Activated T-helper 1 cell treated with anti-CD3 and anti-CD28 coated beads, Interleukin-2, amount 50 U/mL, for 16 hours (primary cell): ENCODE measurements at places on chromosomes 2 and 18.

DNA sequence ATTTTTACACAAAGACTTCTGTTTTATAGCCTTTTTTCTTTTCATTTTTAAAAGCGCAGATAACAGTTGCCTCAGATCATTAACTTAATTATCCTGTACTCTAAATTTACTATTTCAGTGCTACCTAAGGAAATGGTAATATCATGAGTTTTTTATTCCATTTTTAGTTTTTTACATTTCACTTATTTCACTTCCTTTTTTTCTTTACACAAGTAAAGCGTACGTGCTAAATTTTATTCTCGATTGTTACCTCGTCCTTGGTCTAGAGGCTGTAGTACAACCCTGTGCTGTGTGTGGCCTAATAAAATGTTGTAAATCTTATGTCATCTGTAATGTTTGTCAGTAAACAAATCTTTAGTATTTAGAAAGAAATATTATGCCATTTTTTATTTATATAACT is 49.2 kb downstream of the CRIM1 start:
- DNase-seq, result no peak

DNA sequence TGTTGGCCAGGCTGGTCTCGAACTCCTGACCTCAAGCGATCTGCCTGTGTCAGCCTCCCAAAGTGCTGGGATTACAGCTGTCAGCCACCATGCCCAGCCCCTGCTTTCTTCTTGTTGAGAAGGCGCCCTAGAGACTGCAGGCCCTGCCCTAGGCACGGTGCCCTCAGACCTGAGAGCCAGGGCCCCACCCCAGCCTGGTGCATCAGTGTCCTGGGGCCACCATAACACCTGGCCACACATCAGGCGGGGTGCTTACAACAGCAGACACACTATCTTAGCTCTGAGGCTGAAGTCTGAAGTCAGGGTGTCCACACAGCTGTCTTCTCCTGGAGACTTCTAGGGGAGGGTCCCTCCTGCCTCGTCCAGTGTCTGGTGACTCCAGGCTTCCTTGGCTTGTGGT is 120.6 kb downstream of the NDUFA10 start:
- no peak for DNase-seq

DNA sequence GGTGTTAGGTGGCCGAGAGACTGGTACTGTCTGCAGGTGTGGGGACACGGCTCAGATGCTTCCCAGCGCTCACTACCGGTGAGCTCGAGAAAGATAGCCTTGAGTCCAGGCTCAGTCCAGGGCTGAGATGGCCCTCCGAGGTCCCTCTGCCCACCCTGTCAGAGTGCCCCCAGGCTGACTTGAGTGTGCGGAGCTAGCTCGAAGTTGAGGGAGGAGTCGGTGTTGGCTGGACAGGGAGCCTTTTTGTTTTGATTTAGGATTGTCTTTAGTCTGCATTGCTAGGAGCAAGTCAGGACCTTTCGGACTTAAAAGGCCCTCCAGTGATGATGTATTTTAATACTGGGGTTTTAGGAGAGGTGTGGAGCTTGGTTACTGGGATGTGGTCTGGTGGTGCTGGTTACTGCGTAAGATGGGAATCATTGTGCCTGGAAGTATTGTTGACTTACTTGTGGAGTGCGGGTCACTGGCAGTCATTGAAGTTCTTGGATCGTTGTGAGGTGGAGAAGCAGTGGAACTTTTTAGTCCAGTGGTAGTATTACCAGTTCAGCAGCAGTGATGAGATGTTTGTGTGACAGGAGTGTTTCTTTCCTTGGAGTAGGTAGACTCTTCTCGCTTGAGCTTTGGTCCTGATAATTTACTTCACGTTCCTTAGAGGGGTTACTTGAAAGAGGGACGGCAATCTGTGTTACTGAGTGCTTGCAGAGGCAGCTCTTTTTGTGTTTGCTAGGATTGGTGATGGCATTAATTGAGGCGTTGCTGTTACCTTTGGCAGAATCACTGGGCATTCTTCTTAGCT is 633 bp downstream of the KIAA1328 start:
- peak; percentile 5 for DNase-seq

DNA sequence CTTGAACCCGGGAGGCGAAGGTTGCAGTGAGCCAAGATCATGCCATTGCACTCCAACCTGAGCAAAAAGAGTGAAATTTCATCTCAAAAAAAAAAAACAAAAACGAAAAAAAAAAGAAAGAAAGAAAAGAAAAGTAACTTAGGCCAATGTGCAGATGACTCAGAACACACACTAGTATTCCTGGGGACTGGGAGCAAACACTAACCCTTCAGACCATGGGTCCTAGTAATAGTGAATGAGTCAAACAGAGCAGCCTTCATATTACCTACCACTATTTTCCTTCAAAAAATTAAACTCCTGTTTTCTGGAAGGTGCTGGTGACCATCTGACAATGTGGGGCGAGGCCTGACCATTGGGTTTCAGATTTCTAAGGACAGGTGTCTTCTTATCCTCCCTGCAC is 253.4 kb downstream of the PIEZO2 start:
- no peak for DNase-seq

DNA sequence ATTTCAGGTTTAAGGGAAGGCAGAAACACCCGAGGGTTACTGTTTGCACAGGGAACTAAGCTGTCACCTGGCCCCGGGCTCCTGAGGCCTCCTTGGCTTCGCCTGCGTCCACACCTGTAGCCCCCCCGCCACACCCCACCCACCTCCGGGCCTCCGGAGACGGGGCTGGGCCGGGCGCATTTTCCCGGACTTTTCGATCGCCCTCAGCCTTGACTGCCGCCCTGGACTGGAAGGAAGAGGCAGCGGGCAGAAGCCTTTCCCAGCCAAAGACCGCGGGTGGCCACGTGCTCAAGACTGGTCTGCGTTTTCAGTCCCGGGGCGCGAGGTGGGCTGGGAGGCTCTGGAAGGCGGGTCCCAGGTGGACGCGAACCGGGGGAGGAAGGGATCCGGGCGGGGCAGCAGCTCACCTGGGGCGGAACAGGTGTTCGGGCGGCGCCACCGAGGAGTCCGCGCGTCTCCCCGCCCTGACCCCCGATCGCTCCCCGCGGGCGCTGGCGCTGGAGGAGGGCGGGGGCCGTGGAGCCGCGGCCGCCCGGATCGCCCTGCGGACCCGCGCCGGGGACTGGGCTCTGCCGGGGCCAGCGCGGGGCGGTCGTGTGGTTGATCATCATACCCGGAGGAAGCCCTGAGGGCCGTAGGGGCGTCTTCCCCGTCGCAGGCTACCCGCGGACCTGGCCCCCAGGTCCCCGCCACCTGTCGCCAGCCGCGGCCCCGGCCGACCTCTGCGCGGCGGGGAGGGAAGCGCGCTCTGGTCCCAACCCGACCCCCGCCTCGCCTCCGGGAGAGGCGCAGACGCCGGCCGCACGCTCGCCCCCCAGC is 3.2 kb downstream of the ID2 start:
- DNase-seq, result peak; percentile 35

DNA sequence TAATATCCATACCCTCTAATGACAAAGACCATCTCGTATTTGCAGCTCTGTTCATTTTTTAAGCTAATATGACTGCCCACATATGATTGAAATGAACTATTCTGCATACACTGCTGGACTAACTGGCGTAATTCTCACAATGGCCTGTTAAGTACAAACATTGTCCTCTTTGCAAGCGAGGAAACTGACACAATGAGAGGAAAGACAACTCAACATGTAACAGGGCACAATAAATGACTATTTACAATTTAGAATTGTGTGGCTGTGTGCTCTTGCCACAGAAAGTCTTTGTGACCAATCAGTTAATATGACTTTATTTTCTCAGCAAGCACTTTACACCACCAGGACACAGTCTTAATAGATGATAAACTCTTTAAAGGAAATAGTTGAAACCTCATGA is 498.0 kb downstream of the CNTNAP5 start:
- DNase-seq, result no peak

- no peak for DNase-seq
Measured at GRCh38 chr18:35524226-35524625, 26.5 kb upstream of the INO80C start.

DNA sequence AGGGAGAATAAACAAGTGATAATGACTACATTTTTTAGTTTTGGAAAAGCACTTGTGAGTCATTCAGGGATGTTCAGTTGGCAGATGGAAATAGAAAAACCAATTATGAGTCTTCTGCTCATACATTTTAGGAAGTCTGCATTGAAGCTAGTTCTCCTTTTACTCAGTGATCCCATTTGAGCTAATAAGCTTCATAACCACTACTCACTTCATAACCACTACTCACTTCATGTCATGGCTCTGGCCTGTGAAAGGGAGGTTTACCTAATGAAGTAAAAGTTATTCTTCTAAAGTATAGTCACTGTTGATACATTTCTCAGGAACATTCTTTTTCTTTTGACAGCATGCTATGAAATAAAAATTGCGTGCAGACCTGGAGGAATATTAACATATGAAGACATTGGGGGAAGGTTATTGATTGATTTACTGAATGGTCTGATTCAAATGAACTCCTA is 948.7 kb downstream of the TSN start:
- no peak for DNase-seq

GRCh38 chr2:41937921-41938708 is 109.7 kb upstream of the PKDCC start:
- no peak for DNase-seq

GRCh38 chr2:144348846-144349245 is 171.1 kb downstream of the ZEB2 start:
- no peak for DNase-seq

DNA sequence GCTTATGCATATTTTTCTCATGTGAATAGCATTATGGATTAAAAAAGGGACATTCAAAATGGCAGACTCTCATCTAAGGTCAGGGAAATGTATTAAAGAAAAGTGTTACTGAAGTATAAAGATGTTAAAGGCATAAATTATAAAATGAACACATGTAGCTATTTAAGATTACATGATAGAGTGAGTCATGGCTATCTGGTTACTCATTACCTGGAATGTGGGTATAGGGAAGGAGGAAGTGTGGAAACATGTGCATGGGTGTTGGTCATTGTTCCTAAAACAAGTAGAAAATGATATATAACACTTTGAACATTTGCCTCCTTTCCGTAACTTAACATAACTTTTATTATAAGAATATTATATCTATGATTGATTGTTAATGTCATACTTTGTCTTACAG is 66.4 kb downstream of the MYO1B start:
- DNase-seq, result no peak

GRCh38 chr18:48230467-48231113 is 178.6 kb downstream of the ZBTB7C start:
- DNase-seq, result no peak

- DNase-seq, result no peak
Measured at GRCh38 chr2:109211315-109211714, 82.3 kb downstream of the SH3RF3 start.

DNA sequence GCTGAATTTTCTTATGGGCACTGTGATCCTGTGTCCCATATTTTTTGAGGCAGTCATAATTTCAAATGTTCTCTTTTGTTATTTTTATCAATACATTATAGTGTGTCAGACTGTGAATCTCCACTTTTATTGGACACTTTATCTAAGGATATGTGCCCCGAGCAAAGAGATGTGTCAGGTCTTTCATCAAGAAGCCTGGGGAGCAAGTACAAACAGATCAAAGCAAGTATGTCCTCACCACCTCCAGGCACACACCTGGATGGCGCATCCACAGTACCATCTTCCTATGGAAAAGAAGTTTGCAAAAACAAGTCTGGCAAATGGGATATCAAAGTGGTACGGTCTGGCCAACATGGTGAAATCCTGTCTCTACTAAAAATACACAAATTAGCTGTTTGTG is 81.0 kb upstream of the ZNF236 start:
- DNase-seq, result no peak

GRCh38 chr2:198596985-198597384 is 792.6 kb downstream of the PLCL1 start:
- no peak for DNase-seq

GRCh38 chr2:31253356-31254131 is 19.6 kb downstream of the EHD3 start:
- no peak for DNase-seq

- DNase-seq, result no peak
Measured at GRCh38 chr2:177325554-177325953, 61.0 kb upstream of the NFE2L2 start.
